ENCODE measurements at places on chromosomes 1 and 21.

DNA sequence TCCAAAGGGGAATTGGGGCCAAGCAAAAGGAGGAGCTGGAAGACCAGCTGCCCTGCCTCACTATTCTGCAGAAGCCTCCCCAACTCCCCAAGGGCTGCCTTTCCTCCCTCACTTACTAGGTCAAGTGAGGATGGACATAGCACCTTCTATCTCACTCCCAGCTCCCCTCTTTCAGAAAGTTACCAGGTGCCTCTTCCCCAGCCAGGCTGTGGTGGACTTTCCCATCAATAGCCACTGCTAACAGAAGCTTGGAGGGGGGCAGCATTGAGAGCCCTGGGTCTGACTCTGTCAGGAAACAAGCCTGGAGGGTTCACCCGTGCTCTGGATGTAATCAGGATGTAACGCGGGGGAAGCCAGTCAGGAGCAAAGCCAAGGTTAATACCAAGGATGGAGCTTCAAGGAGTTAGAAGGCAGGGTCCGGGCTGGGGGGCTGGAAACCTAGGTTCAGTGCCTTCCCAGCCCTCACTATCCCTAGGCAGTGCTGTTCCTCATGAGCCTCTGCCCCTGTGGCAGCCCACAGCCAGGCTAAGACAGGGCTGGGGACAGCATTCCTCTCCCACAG, 127.8 kb upstream of the NGF start:
- no peak for DNase-seq

GRCh38 chr1:175818929-175819328, 75.5 kb upstream of the TNR start:
- DNase-seq: no peak

GRCh38 chr1:72847651-72848050, 565.3 kb upstream of the NEGR1 start:
- no peak for DNase-seq

GRCh38 chr1:65311760-65312159, 2.4 kb downstream of the DNAJC6 start:
- no peak for DNase-seq

GRCh38 chr1:199948587-199949280, 78.8 kb upstream of the NR5A2 start:
- DNase-seq: no peak
